ENCODE measurements at places on chromosomes 12 and 14.

DNA sequence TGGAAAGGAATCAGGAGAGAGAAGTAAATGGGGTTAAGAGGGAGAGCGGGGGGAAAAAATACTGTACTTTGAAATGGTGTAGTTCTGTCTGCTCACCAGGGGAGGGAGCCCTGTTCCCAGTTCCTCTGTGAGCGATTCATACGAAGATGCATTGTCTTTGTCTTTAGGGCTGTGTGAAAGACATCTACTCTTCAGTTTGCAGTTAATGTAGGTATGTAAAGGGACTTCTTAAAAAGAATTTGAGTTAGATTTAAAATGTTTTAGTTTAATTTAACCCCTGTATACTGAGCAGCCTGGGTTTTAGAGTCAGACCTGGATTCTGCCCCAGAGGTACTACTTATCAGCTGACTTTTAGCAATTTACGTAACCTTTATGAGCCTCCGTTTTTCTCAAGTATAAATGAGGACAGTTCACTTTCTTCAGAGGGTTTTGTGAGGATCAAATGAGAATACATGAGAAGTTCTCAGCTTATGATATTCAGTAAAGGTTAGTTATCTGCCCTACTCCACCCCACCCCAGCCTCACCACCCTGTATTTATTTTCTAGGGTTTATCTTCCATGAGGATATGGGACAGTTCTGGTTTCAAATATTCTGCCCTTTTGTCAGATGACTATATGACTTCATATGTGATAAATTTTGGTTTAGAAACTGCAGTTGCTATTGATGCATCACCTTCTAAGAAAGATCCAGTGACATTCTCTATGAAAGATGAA, 82.5 kb upstream of the EVL start:
- DNase-seq: peak; percentile 66

GRCh38 chr12:23014749-23015148, 389.8 kb downstream of the ETNK1 start:
- DNase-seq: no peak

DNA sequence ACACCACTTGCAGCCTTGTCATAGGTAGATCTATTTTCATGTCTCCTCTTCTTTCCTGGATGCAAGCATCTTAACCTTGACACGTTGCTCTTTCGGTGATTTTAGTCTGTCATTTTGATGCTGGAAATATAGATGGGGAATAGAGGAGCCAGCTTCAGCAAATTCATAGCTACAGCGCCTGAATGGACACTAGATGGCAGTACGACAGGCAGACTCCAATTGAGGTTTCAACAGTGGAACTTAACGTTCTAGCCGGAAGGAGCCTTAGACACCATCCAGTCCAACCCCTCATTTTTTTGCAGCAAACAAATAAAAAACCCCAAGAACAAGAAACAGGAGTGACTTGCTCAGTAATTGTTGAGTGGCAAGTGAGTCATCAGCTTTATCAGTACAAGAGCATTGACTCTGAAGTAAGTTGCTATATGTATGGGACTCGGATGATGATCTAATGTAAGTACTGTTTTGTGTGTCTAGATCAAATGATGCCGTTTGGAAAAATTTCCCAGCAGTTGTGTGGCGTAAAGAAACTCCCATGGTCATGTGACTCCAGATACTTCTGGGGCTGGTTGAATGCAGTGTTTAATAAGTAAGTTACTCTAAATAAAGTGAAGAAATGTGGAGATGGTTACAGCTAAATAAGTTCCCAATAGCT, 9.0 kb downstream of the DMAC2L start:
- DNase-seq: peak; percentile 85

GRCh38 chr14:64966976-64967375, 5.2 kb downstream of the RAB15 start:
- no peak for DNase-seq

- DNase-seq: no peak
Observed at GRCh38 chr14:96268431-96269358, 12.7 kb downstream of the BDKRB1 start.

- DNase-seq: no peak
Observed at GRCh38 chr14:49733836-49734235, 34.1 kb upstream of the KLHDC2 start.

- no peak for DNase-seq
Observed at GRCh38 chr14:93332397-93332852, 411 bp downstream of the BTBD7 start.

DNA sequence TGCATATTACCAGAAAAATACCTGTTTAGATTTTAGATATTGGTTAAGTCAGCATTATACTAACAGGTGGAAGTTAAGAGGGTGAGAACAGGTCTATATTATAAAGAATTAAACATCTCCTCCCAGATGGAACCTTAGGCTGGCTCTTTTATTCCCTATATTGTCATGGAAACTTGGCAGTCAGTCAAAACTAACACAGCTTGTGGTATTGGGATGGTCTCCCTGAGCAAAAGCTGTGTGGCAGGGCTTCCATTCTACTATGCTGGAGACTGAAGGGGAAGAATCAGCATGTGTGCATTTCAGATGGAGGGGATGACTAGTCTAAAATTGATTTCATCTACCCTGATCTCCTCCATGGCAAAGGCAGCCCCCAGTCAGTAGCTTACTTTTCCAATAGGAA, 66.7 kb downstream of the SMOC1 start:
- no peak for DNase-seq

- no peak for DNase-seq
Observed at GRCh38 chr12:100868487-100868886, 73.9 kb downstream of the ANO4 start.

GRCh38 chr14:68670359-68670715, 122.5 kb downstream of the ZFP36L1 start:
- no peak for DNase-seq

DNA sequence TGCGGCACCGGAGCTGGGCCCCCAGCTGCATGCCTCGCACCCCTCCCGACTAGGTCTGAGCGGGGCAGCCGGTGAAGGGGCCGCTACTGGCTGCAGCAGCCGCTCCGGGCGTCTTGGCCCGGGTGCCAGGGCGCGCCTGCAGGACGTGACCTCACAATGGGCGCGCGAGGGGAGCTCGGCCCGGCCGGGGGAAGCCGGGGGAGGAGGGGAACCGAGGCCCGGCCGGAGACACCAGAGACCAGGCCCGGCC, 353 bp downstream of the BAG5 start:
- DNase-seq: no peak

DNA sequence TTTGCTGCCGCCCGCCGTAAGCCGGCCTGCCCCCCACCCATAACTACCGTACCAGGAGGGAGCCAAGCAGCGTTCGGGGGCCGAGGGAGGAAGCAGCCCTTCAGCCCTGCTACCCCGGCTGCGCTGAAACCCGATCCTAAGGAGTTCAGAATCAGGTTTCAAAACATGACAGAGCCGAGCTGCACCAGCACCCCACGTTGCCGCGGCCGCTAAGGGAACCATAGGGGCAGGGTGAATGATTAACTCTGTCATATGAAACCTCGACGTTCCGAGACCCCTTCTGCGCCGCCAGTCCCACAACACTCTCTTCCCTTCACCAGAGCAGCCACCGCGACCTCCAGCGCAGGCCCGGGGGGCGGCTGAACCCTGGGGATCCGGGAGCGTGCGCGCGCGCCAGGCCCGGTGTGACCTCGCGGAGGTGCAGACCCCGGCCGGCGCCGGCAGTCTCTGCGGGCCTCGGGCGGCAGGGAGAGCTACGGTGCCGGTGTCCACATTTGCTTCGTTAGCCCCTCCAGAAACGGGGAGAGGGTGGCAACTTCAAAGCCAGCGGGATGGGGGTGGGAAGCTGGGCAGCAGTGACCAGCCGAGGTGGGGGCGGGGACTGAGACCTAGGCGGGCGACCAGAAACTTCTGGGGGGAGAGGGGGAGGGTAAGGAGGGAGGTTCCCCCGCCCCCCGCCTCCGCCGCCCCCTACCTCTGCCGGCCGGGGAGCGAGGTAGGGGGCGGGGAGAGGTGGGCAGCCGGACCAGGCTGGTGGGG, 1.6 kb downstream of the SIX4 start:
- no peak for DNase-seq

DNA sequence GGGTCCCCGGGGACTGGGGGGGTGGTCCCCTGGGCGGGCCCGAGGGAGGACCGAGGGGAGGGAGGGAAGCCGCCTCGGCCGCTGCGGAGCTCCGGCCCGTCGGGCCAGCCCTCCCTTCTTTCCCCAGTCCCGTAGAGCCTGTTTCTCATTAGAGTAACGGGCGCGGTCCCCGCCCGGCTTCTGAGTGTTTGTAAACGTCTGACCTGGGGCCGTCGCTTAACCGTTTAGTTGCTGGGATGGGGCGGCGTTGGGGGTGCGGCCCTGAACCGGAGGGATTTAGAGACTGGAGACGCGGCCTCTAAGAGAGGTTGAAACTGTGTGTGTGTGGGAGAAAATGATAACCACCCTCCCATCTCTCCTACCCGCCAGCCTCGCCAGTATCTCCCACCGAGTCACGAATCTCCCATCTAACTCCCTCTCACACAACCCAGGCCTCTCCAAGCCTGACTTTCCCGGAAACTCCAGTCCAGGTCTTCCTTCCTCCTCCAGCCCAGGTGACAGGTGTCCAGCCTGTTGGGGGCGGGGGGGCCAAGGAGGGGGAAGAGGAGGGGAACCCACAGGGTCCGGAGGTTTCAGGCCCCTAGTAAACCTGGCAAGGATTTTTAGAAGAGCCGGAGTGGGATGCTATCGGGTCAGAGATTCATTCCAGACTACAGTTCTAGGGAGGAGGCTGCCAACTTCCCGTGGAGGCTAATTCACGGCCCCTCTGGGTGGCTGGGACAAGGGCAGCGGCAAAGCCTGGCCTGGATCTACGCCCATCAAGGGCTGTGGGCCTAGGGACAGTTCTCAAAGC, 1.1 kb upstream of the NFATC4 start:
- peak; percentile 13 for DNase-seq

- no peak for DNase-seq
Observed at GRCh38 chr14:71549421-71550050, 382.7 kb upstream of the RGS6 start.

- peak; percentile 6 for DNase-seq
Observed at GRCh38 chr12:83823386-83824045, 1089.1 kb downstream of the SLC6A15 start.
